Osteocyte (in vitro differentiated cells): ENCODE measurements at places on chromosomes 11 and 22. TPM values are rescaled to one million over a fixed set of nuclear protein-coding genes. Genes with fewer than 3 reads are reported as not detected.

Gene OR8G5
- total RNA-seq: not detected in 2 replicates

- peaks cover 42% of the 10 kb centered on the region for H3K4me1 ChIP-seq
- DNase-seq: no peak
- H3K27ac ChIP-seq: peak overlapping the region; percentile 41
- no peak overlapping the region for H3K4me3 ChIP-seq
- peaks cover 7% of the 10 kb centered on the region for H3K36me3 ChIP-seq
These were observed 6.5 kb downstream of the PIM3 start for GRCh38 chr22:49966774-49967705.

GRCh38 chr11:91081440-91082043, 858.7 kb upstream of the CHORDC1 start:
- no peak for DNase-seq
- H3K27me3 ChIP-seq: no peaks in the 10 kb centered on the region
- peak overlapping the region; percentile 91 for H3K27ac ChIP-seq
- H3K36me3 ChIP-seq: no peaks in the 10 kb centered on the region
- H3K4me3 ChIP-seq: no peak overlapping the region

DNA sequence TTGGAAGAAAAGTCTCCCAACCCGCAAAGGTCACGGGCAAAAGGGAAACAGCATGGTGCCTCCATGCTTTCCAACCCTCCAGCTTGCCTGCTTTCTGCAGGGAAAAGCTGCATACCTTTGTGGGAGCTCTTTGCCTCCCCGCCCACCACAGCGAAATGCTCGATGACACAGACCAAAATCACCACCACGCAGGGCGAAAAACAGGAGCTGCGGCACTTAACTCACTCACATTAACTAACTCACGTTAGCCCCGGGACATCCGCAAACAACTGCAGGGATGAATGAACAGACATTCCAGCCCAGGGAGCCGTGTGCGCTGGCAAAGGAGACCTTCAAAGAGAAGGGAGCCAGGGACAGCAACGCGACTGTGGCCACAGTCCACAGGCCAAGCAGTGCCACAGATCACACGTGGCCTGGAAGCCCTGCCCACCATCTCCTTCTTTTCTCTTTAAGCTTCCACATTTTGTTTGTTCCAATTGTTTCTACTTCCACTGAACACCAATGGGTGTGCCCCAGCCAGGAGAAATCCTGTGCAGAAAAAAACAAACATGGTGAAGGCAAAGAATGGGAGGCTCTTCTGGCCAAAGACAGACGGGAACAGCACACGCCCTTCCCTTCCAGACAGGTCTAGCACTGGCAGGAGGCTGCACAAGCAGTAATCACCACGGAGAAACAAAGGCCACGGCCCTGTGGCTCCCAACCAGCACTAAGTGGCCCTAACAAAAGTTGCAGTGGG, 39.3 kb downstream of the DUSP8 start:
- H3K27me3 ChIP-seq: peaks cover under 1% of the 10 kb centered on the region
- peaks cover 11% of the 10 kb centered on the region for H3K4me1 ChIP-seq
- no peak overlapping the region for H3K4me3 ChIP-seq
- H3K27ac ChIP-seq: no peak overlapping the region
- no peak for DNase-seq
